ENCODE measurements at places on chromosomes 5 and 9. TPM values are rescaled to one million over a fixed set of nuclear protein-coding genes. Genes with fewer than 3 reads are reported as not detected.

ENTREP1 gene
- polyA plus RNA-seq, result 4.3 TPM

SELENOP gene
- polyA plus RNA-seq, result 83.3 TPM

PCDHA11 gene
- polyA plus RNA-seq, result not detected

MOCS2 gene
- 83.7 TPM for polyA plus RNA-seq

MOB3B gene
- 1.7 TPM for polyA plus RNA-seq

TMEM252 gene
- polyA plus RNA-seq, result not detected

KCNV2 gene
- polyA plus RNA-seq, result not detected

BNC2 gene
- 3.6 TPM for polyA plus RNA-seq
